ENCODE measurements at places on chromosomes 6 and 20. TPM values are rescaled to one million over a fixed set of nuclear protein-coding genes. Genes with fewer than 3 reads are reported as not detected.

DNA sequence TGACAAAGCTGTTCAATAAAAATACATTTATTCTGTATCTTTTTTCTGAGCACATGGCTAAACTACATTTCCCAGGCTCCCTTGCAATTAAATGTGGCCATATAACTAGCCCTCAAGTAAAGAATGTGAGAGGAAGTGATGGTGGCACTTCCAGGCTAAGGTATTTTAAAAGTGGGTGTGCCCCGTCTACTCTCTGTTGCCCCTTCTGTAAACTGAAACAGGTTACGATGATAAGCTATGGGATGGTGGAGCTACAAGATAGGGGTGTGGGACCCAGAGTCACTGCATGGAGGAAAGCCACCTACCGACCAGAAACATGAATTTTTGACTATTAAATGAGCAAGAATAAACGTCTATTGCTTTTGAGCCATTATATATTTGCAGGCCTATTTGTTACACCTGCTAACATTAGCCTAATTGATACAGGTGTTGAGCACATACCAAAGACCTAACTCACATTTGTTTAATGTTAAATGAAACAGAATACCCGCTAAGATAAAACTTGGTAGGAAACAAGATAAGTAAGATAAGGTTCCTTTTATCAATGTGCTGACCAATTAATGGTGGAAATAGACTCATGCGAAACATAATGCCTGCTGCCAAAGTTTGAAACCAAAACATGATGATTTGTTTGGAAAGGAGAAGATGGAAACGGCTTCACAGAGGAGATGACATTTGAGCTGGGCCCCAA lies 3.1 kb downstream of the FYN start:
- H3K4me3 ChIP-seq = peak overlapping the region; percentile 82
- no peaks in the 10 kb centered on the region for H3K27me3 ChIP-seq
- H3K27ac ChIP-seq = no peak overlapping the region
- no peak for DNase-seq
- H3K36me3 ChIP-seq = no peaks in the 10 kb centered on the region
- H3K4me1 ChIP-seq = peaks cover 22% of the 10 kb centered on the region

DNA sequence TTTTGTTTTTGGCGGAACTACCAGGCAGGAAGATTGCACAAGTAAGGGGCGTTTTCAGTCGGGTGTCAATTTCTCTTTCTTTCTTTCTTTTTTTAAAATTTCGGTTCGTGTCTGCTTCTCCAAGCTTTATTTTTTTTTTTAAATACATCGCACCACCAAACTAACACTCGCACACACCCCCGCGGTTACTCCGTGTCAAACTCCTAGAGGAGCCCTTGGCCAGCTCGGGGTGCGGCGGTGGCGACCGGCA lies 338 bp downstream of the UTRN start:
- no peaks in the 10 kb centered on the region for H3K36me3 ChIP-seq
- no peaks in the 10 kb centered on the region for H3K27me3 ChIP-seq
- peaks cover 24% of the 10 kb centered on the region for H3K4me1 ChIP-seq
- peak overlapping the region; percentile 97 for H3K27ac ChIP-seq

- H3K27ac ChIP-seq = no peak overlapping the region
- no peaks in the 10 kb centered on the region for H3K36me3 ChIP-seq
- H3K4me3 ChIP-seq = no peak overlapping the region
- no peak for DNase-seq
Observed at GRCh38 chr20:44698351-44698750, 16.8 kb upstream of the CCN5 start.

DNA sequence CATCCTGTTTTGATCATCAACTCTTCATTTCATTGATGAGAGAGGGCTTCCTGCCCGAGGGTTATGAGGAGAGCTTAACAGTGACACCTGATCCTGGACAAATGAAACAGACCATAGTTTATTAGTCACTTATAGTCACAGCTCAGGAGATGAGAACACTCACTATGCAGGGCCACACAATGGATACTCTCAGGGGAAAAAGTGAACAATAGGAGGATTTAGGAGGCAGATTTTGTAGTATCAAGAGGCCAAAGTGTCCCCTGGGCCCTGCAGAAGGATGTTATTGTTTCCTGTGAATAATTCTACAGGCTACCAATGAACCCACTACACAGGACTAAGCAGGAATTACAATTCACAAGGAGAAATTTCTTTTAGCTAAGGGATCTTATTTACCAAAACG lies 772.8 kb upstream of the MAN1A1 start:
- no peak overlapping the region for H3K27ac ChIP-seq
- H3K4me1 ChIP-seq = no peaks in the 10 kb centered on the region
- H3K4me3 ChIP-seq = no peak overlapping the region
- no peaks in the 10 kb centered on the region for H3K27me3 ChIP-seq

DNA sequence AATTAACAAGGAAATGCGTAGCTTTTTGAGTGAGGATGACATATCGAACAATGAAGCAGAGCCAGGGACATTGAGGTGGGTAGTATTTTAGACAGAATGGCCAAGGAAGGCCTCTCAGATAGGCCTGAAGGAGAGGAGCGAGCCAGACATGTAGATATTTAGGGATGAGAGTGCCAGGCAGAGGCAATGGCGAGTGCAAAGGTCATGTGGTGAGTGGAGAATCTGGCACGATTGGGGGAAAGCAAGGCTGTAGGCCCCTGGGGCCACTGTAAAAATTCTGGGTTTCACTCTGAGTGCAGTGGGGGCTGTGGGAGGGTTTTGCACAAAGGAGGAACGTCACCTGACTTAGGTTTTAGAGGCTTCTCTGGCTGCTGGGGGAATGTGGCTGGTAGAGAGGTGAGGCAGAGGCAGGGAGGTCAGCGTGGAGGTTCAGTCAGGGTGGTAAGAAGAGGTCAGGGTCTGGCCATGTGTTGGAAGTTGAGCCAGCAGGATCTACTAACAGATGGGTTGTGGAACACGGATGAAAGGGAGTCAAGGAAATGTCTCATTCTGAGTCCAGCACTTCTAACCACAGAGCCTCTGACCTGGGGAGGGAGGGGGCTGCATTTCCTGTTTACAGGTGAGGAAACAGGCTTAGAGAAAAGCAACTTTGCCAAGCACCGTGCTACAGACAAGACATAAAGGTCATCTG lies 11.3 kb downstream of the SIRPA start:
- no peak overlapping the region for H3K27ac ChIP-seq
- no peak for DNase-seq
- H3K27me3 ChIP-seq = no peaks in the 10 kb centered on the region
- no peak overlapping the region for H3K4me3 ChIP-seq
- H3K36me3 ChIP-seq = no peaks in the 10 kb centered on the region

GRCh38 chr20:56628873-56629463 lies at the start of gene TFAP2C:
TSS of gene TFAP2C (plus strand) at chr20:56629306. CDS start at chr20:56629545, 239 bp downstream.
- H3K27me3 ChIP-seq = peaks cover 100% of the 10 kb centered on the region
- no peaks in the 10 kb centered on the region for H3K36me3 ChIP-seq
- peak; percentile 74 for DNase-seq
- H3K4me1 ChIP-seq = peaks cover 40% of the 10 kb centered on the region

GRCh38 chr6:71345476-71346333 lies 57.1 kb downstream of the OGFRL1 start:
- no peak for DNase-seq
- H3K27me3 ChIP-seq = no peaks in the 10 kb centered on the region
- H3K4me1 ChIP-seq = peaks cover 14% of the 10 kb centered on the region

- H3K27me3 ChIP-seq = no peaks in the 10 kb centered on the region
- no peak overlapping the region for H3K4me3 ChIP-seq
- H3K4me1 ChIP-seq = no peaks in the 10 kb centered on the region
- H3K36me3 ChIP-seq = no peaks in the 10 kb centered on the region
- no peak overlapping the region for H3K27ac ChIP-seq
Observed at GRCh38 chr6:84243240-84243639, 15.8 kb upstream of the CEP162 start.

DNA sequence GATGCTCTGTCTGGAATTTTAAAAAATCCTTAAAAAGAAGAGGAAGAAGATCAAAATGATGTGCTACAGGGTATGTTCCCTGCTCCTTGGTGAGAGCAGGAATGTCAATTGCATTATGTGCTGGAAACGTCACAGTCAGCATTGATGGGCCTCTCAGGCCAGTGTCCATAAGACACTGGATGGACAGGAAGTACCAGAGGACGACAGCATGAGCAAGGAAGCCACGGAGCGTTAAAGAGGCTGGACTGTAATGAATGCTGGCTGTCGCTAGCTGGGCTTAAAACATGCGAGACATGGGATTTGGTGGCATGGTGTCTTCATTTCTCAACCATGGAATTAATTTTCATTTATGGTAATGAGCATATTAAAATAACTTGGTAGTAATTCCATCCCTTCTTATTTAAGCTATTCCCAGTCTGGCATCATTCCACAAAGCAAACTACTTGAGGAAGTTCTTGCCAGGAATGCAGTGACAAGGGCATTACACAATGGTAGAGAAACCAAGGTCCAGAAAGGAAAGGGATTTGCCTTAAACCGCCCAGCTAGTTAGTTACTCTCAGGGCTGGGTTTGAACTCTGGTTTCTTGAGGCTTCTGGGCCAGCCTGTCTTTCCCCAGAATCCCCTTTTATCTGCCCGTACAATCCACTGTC lies 166.6 kb upstream of the SOX4 start:
- H3K27me3 ChIP-seq = no peaks in the 10 kb centered on the region
- H3K27ac ChIP-seq = no peak overlapping the region
- no peak overlapping the region for H3K4me3 ChIP-seq
- no peak for DNase-seq
- H3K36me3 ChIP-seq = no peaks in the 10 kb centered on the region

GRCh38 chr6:106360989-106361430 lies 493 bp downstream of the CRYBG1 start:
- no peak for DNase-seq
- peaks cover 13% of the 10 kb centered on the region for H3K4me1 ChIP-seq
- H3K27me3 ChIP-seq = peaks cover 77% of the 10 kb centered on the region

DNA sequence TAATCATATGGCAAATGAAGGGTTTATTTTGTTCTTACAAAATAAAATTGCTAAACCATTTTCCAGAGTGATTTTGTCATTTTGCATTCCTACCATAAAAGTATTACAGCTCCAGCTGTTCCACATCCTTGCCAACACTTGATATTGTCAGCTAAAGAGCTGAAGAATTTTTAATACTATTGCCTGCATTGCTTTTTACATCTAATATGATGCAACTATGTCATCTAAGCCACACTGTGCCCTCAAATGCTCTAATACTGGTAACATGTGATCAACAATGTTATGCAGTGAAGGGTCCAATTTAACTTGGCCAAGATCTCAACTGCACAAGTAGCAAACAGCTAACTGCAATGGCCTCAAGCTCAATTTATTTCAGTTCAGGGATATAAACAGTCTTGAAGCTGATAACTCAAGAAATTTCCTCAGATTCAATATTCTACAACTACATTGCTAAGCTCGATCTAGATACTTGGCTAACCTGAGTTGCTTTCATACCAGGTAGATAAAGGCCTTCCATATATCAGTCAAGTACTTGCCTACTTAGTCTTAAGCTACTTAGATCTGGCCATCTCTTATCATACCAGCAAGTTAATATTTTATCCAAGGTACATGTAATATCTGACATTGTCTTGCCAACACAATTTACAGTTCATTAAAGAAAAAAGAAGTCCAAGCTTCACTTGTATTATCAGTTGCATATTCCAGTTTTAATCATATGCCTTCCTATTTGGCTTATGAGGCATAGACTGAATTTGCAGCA lies 17.0 kb downstream of the AKIRIN2 start:
- no peak for DNase-seq
- H3K36me3 ChIP-seq = peaks cover 7% of the 10 kb centered on the region
- H3K27me3 ChIP-seq = no peaks in the 10 kb centered on the region
- no peak overlapping the region for H3K4me3 ChIP-seq
- H3K27ac ChIP-seq = no peak overlapping the region

GRCh38 chr6:43096451-43097097 lies 20.5 kb downstream of the PTK7 start:
- no peak overlapping the region for H3K4me3 ChIP-seq
- H3K27me3 ChIP-seq = no peaks in the 10 kb centered on the region
- no peak overlapping the region for H3K27ac ChIP-seq
- H3K36me3 ChIP-seq = no peaks in the 10 kb centered on the region
- H3K4me1 ChIP-seq = no peaks in the 10 kb centered on the region

The PROKR2 gene
- total RNA-seq = not detected

The FLOT1 gene
- total RNA-seq = 184 TPM

The KHDC1L gene
- total RNA-seq = not detected

The SDCBP2 gene
- total RNA-seq = 4.3 TPM

The CCDC170 gene
- total RNA-seq = 0.92 TPM

The ATP6V1G2 gene
- 1.6 TPM for total RNA-seq

The TCF15 gene
- 7.5 TPM for total RNA-seq

Data from heart right ventricle (tissue), 16 donors.